ENCODE measurements at places on chromosomes 1 and 21. TPM values are rescaled to one million over a fixed set of nuclear protein-coding genes. Genes with fewer than 3 reads are reported as not detected.

The HSF2BP gene
- not detected for total RNA-seq

The SLC19A2 gene
- total RNA-seq: 6.8 TPM

The STIL gene
- total RNA-seq: 1.2 TPM

The LAX1 gene
- total RNA-seq: not detected

The PGD gene
- total RNA-seq: 114 TPM

The CLDN8 gene
- total RNA-seq: not detected

The CFAP74 gene
- not detected for total RNA-seq

The FAM151A gene
- not detected for total RNA-seq

The PCP4L1 gene
- not detected for total RNA-seq

The TFF3 gene
- 0.47 TPM for total RNA-seq

The HMCN1 gene
- total RNA-seq: 133 TPM

The ANKRD45 gene
- total RNA-seq: not detected

The CACNA1E gene
- total RNA-seq: not detected

The ERICH3 gene
- under 0.01 TPM for total RNA-seq

The LRP8 gene
- total RNA-seq: 16.1 TPM

Data from smooth muscle cell of the coronary artery (primary cell).